ENCODE measurements at places on chromosomes 6 and 20.

GRCh38 chr6:89483111-89483720, 50.3 kb downstream of the ANKRD6 start:
- peak; percentile 58 for DNase-seq

GRCh38 chr6:18753076-18753475, 365.9 kb downstream of the RNF144B start:
- DNase-seq, result no peak

DNA sequence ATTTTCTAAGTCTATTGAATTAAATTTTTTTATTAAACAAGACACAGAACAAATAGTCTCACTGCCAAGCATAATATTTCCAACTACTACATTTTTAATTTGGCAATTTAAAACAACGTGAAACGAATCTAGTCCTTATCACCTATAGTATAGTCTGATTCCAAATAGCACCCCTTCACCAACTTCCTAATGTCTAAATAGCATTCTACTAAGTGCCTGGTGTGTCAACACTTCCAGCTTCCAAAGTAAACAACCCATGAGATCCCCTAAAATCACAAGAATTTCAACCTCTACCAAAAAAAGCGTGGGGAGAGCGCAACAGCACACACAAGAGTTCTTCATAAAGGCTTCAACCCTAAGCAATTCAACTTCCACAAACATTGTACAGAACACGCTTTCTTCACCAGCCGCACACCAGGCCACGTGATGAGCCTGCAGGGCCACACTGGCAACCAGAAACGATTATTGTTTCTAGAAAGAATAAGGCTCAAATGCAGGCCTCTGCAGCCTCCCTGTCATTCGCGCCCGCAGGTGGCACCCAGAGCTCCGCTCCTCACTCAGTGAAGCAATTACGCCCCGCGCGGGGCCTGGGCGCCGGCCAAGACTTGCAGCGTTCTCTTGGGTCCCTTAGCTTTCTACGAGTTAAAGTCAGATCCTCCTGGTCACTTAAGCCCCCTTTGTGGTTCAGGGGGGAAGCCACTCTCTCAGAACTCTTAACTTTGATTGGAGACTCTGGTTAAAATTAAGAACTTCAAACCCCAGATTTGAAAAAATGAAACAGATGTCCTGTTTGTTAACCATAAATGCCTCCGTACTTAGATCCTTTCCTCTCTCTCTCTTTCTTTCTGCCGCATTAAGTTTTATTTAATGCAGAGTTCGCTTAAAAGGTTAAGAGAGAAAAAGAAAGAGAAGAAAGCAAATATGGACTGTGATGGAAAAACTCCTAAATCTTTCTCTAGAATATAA, 18.3 kb downstream of the SIM1 start:
- DNase-seq, result no peak

DNA sequence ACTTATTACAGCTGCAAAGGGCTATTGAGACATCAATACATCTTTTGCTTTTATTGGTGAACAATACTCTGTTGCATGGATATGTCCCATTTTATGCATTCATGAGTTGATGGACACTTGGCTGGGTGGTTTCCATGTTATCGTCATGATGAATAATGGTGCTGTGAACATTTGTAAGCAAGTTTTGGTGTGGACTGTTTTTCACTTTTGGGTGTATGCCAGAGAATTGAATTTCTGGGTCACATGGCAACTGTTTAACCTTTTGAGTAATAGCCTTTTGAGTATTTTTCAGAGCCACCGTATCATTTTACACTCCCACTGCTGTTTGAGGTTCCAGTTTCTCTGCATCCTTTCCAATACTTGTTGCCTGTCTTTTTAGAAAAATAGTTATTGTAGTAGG, 107.0 kb downstream of the JARID2 start:
- DNase-seq, result no peak

DNA sequence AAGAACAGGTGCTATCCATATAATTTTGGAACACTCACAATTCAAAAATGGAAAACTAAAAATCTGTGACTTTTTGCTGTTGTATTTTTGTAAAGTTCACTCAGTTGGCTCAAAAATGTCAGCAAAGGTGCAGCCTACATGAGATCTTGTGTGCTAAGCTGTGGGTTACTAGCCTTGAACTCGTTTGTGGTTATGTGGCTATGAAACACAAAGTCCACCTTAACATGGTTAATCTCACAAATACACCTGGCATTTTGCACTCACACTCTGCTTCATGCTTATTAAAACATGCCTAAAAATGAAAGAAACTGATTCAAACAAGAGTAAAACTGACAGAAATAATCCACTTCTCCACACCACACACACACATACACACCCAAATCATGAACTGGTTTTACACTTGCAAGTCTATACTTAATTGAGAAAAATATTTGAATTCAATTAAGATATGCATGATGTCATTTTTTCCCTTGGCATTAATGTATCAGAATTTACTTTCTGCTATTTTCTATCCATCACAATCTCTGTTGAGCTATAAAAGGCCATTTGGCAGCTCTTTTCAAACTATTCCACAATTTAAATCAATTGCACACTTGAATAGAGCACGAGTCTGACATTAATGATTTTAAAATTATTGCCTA, 22.9 kb upstream of the TMEM30A start:
- DNase-seq, result no peak

DNA sequence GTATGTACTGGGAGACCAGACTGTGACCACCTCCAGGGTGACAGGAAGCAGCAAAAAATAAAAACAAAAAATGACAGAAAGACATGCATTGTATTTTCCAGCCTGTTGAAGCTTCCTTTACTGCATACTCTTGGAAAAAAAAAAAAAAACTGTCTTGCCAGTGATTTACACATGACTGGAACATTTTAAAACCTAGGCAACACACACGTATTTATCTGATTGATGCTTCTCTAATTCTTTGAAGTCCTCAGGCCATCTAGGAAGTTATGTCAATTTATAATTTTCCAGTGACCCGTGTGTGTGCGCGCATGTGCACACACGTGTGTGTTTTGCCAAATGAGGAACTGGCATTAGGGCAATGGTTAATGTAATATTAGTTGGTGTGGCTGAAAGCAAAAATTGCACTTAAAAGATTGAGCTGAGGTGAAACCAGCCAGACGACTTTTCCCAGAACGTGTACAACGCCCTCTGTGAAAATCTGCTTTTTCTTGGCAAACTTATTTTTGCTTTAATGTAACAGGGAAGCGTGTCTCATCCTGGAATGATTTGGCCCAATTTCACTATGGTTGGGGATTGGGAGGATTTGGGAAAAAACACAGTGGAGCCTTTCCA, 315.2 kb downstream of the TFAP2A start:
- no peak for DNase-seq

DNA sequence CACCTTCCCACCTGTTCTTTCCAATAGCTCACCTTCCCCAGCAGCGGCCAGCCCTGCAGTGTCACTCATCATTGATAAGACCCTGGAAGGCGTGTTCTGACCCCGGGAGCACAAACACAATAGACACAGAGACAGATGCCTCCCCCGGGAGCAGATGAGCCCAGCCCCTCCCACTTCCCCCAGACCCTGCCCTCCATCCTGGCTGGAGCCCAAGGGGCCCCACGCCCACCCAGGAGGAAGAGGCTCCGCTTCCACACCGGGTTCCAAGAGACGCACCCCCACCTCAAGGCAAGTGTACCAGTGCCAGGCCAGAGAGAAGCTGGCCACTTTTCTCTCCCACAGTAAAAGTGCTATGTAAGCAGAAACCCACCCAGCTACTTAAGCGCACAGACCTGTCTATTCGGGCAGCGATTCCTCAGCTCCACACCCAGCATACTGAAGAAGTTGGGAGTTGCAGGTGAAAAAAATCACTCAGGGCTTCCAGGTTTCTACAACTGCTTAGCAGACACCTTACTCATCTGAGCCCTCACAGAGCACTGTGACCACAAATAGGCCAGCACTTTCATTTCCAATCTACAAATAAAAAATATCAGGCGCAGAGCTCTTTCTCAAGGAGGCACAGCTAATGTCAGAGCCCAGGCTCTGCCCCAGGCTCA, 93.4 kb upstream of the NXT1 start:
- peak; percentile 3 for DNase-seq

GRCh38 chr20:61459266-61459665, 207.2 kb downstream of the CDH4 start:
- no peak for DNase-seq

Measured in NCI-H82 (cell line).